Effector memory CD4-positive, alpha-beta T cell (primary cell): ENCODE measurements at places on chromosomes 11 and 22.

GRCh38 chr22:32307617-32308016 is 50.0 kb upstream of the RFPL3 start:
- DNase-seq: no peak

DNA sequence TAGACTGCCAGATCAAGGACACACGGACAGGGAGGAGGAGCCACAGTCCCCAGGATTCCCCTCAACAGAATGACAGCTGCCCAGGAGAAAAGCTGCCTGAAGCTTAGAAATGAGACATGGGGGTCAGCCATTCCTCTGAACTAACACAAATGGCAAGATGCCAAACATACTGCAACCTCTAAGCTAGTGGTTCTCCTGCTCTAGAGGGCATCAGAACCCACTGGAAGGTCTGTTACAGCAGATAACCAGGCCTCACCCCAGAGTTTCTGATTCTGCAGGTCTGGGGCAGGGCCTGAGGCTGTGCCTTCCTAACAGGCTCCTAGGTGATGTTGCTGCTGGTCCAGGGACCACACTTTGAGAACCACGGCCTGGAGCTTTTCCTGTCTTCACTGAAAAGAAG is 28.6 kb upstream of the BID start:
- DNase-seq: no peak

DNA sequence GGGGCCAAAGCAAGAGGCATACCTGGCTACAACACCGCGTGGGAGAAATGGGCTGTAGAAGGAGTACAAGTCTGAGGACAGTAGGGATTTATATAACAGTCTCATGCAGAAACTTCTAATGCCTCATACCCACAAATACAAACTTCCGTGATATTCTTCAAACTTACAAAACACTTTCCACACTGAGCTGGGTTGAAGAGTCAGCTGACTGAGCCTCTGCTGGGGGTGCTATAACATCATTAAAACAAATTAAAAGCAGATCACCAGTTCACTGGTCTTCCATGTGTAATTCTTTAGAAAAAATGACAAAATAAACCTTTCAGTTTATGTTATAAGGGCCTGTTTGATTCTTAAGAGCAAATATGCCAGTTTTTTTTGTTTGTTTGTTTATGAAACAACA is 92.0 kb downstream of the MUC15 start:
- no peak for DNase-seq

DNA sequence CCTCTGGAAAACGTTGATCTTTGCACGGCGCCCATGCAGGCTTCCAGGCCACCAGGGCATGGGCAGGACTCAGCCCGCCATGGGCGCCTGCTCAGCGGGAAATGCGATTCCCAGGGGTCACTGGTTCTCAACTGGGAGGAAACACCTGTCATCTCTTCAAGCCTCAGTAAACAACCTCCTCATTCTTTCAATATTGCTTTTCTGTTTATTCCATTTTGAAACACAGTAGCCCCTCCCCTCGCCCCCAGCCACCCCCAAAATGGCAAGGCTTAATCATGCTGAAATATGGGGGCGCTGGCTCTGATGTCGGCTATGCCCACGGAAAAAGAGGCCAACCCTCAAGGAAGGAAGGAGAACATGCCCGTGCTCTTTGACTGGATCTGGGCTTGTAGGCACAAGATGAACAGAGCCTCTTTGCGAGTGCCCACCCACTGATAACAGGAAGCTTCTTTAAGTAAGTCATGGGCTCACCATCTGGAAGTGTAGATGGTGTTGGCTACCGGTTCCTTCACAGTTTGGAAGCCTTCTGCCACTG is 594 bp upstream of the POU2AF1 start:
- DNase-seq: no peak

- DNase-seq: no peak
Observed at GRCh38 chr11:130609121-130610035, 160.9 kb downstream of the ADAMTS15 start.

DNA sequence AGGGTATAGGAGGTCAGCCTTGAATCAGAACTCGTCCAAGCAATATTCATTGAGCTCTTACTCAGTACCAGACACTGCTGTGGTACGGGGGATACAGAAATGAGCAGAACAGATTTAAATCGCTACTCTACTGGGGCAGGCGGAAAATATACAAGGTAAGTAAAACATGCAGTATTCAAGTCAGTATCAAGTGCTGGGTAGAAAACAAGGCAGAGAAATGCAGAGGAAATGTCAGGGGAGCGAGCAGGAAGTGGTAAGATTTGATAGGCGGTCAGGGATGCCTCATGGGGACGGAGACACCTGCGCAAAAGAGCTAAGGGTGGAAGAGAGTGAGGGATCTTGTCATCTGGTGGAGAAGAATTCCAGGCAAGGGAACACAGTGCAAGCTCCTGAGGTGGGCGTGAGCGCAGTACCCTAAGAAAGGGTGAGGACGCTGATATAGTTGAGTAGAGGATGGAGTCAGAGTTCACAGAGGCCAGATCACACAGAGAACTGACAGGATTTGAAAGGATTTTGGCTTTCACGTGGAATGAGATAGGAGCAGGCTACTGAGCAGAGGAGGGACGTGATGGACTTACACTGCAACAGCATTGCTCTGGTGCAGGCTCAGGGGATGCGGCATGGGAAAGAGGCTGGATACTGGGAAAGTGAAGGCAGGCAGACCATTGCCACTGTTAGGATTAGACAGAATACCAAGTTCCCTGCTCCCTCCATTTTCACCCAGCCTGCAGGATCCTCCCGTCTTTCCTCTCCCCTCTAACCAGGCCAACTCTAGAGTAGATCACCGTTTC is 35.8 kb downstream of the SC5D start:
- DNase-seq: peak; percentile 9

- no peak for DNase-seq
Observed at GRCh38 chr22:45638197-45638596, 33.4 kb upstream of the ATXN10 start.

- DNase-seq: peak; percentile 95
Observed at GRCh38 chr11:65961267-65962140, at the start of gene SART1. TSS of gene SART1 (plus strand) at chr11:65961734. CDS start at chr11:65961781, 47 bp downstream.
